ENCODE measurements at places on chromosomes 2 and 18.

GRCh38 chr2:240512109-240512485, 45.7 kb downstream of the ANKMY1 start:
- no peak for DNase-seq

DNA sequence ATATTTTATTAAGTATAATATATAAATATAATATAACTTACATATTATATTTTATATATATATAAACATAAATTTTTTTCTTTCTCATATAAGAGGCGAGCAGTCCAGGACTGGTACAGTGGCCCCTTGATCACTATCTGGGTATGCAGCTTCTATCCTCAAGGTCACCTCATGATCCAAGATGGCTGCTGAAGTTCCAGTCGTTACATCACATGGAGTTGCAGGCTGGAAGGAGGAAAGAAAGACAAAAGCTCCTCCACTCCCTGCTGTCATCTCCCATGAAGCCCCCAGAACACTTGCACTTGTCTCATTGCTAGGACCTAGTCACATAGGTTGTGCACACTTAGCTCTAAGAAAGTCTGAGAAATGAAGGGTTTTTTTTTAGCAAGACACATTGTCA, 145.1 kb upstream of the SLC1A4 start:
- no peak for DNase-seq

- no peak for DNase-seq
These were observed 215.3 kb upstream of the GULP1 start for GRCh38 chr2:188076149-188077056.

- DNase-seq: no peak
These were observed 89.3 kb downstream of the EHBP1 start for GRCh38 chr2:62794791-62795190.

DNA sequence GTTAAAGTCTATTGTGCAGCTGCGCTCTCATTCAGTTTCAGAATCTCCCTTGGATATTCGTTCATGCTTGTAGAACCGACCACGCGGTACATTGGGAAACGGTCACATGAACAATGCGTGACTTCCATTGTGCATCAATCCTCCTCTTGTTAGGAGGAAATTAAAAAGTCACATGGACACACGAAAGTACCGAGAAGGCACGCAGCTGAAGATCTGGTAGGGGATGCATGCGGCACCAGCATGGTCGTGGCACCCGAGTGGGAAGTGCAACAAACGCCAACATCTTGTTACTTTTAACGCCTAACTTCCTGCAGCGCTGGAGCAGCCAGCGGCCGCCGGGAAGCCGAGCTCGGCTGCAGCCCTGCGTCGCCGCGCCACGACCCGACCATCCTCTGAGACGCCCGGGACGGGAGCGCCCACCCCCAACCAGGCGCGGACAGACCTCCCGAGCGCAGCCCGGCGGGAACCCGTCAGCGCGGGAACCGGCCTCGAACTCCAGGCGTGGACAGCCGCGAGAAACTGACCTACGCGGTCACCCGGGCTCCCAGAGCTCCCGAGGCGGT, 412 bp downstream of the OSBPL1A start:
- DNase-seq: peak; percentile 35

GRCh38 chr2:120302301-120302700, 43.6 kb upstream of the INHBB start:
- no peak for DNase-seq

DNA sequence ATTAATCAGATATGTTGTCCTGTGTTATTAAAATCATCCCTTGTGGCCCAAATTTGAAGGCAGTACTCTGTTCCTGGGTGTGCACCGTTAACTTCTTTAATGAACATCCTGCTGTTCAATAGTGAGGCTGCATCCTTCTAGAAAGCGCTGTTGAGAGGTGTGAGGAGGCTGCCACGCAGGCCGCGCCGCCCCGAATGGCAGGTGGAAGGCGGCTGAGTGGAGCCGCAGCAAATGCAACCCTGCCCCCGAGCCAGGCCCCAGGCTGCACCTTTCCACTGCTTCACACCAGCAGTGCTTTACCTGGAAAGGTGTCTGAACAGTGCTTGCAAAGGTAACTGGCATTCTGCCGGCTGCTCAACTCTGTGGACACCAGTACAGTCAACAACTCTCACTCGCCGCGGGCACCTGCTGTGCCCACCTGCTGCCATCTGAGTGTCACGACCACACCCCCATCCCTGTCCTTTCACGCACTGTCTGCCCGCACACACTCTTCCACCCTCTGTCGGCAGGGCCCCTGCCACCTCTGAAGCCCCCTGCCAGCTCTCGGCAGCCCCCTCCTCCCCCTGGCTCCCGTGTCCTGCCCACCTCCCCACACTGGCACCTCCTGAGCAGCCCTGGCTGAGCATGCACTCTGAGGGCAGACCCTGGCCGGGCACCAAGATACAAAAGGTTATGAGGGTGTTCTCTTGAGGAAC, 70.9 kb downstream of the ODC1 start:
- no peak for DNase-seq

GRCh38 chr18:21387886-21388285, 145.9 kb downstream of the GREB1L start:
- no peak for DNase-seq

- no peak for DNase-seq
These were observed 28.4 kb upstream of the SLC3A1 start for GRCh38 chr2:44246840-44247369.

DNA sequence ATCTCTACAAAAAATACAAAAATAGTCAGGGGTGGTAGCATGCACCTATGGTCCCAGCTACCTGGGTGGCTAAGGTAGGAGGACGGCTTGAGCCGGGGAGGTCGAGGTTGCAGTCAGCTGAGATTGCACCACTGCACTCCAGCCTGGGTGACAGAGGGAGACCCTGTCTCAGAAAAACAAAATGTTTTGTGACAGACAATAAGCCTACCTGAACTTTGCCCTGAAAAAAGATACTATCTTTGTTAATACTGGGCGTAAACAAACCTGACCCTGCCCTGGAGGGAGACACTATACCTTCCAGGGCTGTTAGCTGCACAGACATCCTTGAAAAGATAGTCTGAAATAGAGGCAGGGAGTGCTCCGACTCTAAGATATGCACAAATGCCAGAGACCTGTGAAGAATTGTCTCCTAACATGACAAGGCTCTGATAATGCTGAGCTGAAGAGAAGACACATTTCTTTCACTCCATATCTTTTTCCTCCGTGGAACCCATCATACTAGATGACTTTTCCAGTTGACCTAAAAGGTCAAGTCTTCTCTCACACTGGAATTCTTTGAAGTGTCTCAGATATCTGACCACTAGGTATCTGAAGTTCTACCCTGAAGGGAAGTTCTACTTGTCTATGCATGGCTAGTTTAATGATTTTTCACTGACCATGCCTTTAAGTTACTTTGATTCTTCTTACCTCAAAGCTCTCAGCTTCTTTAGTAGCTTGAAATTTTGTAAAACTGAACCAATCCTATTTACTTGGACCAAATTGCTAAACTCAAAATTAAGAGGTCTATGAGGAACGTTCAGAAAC, 20.9 kb upstream of the HK2 start:
- no peak for DNase-seq

DNA sequence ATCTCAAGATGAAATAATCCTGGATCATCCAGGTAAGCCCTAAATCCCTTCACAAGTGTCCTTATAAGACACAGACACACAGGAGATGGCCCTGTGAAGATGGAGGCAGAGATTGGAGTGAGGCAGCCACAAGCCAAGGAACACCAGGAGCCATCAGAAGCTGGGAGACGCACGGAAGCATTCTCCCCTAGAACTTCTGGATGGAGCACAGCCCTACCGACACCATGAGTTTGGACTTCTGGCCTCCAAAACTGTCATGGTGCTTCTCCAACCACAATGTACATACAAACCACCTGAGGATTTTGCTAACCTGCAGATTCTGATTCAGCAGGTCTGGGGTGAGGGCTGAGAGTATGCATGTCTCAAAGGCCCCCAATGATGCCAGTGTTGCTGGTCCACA, 42.5 kb downstream of the ADD2 start:
- no peak for DNase-seq

DNA sequence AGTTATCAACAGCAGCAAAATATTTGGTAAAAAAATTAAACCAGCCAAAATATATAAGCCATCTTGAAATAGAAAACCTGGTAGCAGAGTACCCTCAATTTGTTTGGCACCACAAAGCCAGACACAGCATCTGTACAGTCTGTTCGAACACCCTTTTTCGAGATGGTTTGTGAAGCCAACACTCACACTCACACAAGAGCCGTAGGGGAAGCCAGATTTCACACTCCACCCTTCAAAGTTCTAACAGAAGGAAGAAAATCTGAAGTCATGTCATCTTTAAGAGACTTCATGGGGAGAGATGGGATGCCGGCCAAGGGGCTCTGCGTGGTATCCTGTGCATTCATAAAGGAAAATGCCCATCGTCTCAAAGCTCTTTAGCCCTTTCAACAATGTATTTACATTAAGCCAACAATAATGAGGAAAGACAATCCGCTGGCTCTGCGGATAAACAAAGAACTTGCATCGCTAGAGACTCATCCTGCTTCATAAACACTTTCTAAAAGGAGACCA, 451.5 kb upstream of the CHST9 start:
- DNase-seq: no peak

GRCh38 chr2:824524-824923, 126.1 kb upstream of the SNTG2 start:
- DNase-seq: no peak

DNA sequence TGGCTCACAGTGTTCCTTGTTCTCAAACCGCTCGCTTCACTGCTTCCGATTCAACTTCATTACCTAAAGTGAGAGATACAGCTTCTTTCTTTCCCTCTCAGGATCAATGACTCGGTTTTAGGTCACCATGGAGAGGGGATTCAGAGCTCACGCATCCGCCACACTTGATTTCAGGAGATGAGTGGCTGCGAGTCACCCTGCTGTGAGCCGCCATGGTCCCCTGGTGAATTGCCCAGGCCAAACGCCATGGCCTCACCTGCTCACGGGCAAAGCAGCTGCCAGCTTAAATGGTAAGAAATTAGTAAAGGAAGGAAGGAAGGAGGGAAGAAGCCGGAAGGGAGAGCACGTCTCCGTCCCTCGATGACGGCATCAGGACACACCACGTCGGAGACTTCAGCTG, 60.5 kb downstream of the ADNP2 start:
- no peak for DNase-seq

GRCh38 chr2:191032588-191033429, 18.8 kb upstream of the STAT1 start:
- DNase-seq: no peak

DNA sequence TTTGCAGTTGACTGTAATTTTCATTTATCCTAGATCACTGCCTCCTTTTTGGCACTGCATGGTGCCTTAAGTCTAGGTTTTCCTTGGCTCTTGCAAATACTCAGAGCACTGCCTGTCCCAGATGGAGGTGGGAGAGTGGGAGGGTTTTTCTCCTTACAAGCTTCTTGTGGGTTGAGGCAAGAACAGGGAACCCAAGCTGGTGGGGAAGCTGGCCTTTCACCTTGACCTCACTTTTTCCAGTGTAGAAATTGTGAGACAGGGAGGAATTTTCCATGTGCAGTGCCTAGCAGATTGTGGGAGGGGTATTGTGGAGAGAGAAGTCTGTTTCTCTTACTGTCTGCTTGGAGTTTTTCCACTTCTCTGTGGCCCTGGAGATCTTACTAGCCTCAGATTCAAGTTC, 21.5 kb downstream of the GALNT1 start:
- DNase-seq: no peak

DNA sequence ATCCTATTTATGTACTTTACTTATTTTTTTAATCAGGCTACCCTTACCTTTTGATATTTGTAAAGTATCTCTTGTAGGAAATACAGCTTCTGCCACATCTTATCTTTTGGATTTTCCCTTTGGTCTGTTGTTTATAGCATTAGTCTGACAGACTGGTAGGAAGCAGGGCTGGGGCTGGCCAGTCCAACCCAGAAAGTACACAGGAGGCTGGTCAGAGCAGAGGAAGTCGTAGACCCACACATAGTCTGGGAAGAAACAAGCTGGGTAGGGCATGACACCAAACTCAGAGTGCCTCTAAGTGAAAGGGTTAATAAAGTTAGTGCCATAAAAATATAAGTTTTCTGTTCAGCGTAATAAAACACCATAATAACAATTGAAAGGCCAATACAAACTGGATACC, 51.7 kb downstream of the BOLA3 start:
- DNase-seq: no peak

DNA sequence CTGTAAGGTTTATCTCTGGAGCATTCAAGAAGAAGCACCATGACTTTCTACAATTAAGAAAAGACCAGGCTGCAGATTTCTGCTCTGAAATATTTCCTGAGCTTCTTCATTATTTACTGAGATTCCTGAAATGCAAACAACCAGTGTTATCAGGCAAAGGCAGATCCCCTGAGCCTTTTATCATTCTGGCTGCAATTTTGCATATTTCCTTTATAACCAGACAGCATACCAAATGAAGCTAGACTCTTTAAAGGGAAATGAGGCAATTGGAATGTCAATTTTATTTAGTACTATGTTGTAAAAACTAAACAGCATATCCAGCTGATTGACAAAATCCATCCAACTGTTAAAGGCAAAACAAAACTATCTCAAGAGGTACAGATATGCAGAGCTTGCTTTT, 372.5 kb downstream of the RIT2 start:
- no peak for DNase-seq

GRCh38 chr2:5617796-5618195, 74.4 kb upstream of the SOX11 start:
- DNase-seq: no peak

DNA sequence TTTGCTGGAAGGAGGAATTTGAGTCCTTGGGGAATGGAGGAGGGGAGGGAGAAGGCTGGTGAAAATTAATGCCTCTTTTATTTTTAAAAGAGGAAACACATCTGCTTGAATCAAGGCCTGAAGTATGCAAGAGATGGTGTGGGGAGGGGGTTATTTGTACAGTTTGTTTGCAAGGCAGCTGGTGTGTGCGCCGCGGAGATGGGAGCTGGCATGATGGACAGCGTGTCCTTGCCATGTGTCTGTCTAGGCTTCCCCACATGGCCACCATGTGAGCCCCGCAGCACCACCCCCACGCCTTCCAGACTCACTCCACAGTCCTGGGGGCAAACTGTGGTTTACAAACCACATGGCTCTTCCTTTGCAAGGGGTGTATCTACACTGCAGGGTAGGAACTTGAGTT, 154.8 kb upstream of the APCDD1 start:
- DNase-seq: no peak

- no peak for DNase-seq
These were observed 878.9 kb downstream of the CPS1 start for GRCh38 chr2:211435331-211435730.

GRCh38 chr2:42840760-42841159, 48.4 kb upstream of the HAAO start:
- DNase-seq: no peak

DNA sequence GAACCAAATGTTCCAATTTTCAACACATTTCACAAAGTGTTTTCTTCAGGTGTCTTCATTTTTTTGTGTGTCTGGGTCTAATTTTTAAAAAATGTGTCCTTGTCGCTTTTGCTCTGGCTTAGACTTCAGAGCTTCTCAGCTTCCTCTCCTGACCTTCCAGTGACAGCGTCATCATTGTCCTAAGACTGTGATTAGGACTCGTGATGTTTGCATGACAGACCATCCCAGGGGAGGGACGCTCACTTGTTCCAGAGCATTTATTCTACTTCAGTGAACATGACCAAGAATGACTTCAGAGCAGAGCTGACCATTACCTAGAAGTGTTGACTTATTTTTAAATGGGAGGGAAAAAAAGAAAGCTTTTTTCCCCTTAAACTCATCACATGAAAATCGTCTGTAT, 591.9 kb downstream of the IRS1 start:
- DNase-seq: no peak

- no peak for DNase-seq
These were observed 70.3 kb downstream of the WDR7 start for GRCh38 chr18:56721491-56721890.

Data from stimulated activated naive CD8-positive, alpha-beta T cell treated with anti-CD3 and anti-CD28 coated beads, Interleukin-15, amount 100 ng/mL, for 72 hours (primary cell).